ENCODE measurements at places on chromosomes 1 and 21.

DNA sequence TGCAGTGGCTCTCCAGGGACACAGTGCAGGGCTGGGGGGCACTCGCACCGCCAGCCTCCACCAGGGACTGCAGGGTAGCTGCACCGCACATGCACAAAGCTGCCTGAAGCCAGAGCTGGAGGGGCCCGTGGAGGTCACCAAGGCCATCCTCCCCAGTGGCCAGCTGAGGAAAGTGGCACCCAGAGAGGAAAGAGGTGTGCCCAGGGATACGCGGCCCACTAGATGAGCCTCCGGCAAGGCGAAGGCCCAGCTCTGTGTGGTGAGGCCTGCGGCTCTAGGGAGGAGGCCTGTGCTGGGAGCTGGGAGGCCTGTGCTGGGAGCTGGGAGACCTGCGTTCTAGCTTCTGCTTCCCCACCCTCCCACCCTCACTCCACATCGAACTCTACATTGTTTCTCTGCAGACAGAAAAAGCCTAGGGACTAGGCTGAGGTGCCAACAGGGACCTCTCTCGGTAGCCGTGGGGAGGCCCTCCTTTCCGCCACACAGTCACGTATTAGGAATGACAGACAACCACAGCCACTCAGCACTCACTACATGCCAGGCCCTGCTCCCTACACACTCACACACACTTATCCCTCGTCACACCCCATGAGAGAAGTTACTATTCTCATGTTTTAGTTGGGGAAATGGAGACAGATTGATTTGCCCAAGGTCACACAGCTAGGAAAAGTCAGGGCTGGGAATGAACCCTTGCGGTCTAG is 921 bp upstream of the ASCL5 start:
- DNase-seq, result no peak

DNA sequence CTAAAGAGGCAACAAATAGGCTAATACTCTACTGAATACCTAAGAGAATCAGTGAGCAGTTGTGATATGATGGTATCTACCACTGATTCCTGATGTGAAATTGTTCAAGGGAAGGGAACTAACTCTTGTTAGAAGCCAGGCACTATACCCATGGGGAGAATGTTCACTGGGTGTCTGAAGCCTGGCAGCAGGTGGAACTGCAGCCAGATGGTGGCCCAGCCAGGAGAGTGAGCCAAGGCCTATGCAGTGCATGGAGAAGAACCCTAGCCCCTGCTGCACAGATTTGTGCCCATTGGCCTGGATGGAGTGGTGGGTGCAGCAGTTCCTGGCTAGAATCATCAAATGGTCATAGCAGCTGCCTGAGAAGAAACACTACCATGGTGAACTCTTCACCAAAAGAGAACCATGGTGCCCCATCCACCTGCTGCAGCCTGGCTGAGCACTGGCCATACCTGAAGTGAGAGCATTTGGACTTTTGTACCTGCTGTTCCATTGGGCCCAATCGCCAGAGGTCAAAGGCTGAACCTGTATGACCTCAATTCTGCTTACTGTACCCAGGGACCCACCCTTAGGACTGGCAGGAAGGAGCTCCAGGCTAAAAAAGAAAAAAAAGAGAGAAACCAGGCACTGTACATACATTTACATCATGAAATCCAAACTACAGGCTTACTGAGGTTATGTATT is 118.8 kb upstream of the IVNS1ABP start:
- DNase-seq, result no peak

DNA sequence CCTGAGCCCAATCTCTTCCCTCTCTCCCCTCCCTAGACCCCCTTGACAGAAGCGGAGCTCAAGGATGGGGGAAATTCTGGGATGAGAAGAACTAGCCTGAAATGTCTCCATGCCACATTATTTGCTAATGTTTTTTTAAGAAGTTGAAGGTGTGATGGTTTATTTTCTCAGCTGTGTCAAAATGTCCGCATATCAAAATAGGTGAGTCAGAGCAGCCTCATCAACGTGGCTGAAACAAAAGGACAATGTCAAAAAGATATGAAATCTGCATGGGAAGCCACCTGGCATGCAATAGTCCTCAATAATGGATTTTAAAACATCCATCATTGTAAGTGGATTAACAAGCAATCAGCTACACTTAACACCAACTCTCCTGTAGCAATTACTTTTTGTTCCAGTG is 101.4 kb downstream of the BEND5 start:
- DNase-seq, result no peak

GRCh38 chr1:207191061-207191460 is 87.0 kb downstream of the C4BPA start:
- DNase-seq, result no peak

GRCh38 chr21:45818276-45818903 is 163.2 kb upstream of the COL6A1 start:
- DNase-seq, result no peak

DNA sequence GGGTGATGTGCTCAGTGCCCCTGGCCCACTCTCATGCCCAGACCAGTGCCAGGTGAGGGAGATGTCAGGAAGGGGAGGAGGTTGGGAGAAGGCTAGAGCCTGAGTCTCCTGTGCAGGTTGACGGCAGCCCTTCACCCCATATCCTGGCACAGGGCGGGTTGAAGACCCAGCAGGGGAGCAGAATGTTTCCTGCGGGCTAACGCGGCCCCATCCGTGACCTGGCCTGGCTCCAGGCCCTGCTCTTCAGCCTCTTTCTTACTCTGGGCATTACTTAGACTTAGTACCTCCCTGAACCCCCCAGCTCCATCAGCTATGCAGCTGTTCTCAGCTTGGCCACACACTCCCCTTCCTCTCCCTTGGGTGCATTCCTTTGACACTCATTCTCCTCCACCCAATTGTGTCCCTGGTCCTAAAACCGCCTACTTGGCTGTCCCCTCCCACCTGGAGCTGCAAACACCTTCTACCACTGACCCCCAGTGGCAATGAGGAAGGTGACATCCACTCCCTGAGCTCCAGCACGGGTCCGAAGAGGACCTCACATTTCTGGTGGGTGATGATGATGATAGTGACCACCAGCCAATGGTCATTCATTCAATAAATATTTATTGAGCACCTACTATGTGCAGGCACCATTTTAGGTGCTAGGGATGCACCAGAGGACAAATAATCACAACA is 179.0 kb downstream of the PTPRU start:
- no peak for DNase-seq

DNA sequence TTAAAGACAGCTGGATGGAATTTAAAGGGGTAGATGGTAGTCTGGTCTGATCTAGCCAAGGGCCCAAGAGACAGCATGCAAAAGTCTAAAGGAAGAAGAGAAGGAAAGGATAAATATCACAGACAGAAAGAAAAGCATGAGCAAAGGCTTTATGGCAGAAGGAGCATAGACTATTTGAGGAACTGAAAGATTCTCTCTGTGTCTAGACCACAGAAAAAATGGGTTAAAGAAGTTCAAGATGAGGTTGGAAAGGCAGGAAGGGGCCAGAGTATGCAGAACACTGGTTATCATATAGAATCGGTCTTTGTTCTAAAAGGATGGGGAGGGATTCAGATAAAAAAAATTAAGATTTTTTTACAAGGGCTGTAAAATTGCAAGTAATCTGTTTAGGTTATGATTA is 136.8 kb upstream of the SGIP1 start:
- DNase-seq, result no peak

DNA sequence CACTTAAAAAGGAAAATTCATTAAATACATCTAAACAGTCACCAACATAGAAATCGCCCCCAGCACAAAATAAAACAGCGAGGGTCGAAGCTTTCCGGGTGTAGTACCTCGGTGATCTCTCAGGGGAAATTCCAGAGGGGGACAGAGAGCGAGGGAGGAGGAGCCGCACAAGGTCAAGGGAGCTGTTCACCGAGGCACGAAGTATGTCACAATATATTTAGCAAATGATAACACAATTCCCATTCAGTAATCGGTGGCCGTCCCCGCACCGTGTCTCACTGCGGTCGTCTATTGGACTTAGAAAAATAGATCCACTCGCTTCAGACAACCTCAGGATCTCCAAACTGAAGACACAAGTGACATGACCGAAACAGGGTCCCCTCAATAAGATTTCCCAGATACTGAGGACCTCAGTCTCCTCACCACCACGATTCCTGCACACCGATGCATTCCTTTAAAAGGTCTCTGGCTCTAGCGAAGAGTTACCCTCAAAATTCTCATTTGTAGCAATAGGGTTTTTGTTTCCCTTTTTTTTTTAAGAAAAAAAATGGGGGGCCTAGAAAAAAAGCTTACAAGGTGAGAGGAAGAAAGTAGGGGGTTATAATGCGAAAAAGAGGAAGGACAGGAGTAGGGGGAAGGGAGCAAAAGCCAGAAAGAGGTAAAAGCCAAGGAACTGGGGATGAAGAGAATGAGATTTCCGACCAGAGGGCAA is 1.1 kb downstream of the LPGAT1 start:
- DNase-seq, result no peak

DNA sequence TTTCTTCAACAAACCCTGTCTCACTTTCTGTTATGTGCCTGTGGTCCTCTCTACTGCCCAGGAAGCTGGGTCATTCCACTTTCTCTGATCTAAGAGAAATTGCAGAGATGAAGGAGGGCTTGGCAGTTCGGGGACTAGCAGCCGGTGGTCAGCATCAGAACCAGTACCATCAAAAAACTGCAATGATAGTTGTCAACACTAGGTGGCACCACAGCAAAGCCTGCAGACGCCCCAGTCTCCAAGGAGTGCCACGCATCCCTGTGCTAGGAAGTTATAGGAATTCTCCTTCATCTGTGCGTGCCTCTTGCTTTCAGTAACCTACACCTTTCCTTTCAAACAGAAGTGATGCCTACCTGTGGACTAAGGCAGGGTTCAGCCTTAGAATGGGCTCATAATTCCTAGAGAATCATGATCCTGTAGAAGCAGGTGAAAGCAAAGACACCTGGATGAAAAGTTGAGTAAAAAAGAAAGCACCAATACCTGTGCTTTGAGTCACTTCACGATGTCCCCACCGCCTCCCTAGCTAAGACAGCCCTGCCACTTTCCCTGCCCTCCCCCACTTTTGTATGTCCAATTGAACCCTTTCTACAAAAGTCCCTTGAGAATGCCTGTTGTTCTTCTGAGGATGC is 129.2 kb downstream of the ADAMTS1 start:
- peak; percentile 3 for DNase-seq

DNA sequence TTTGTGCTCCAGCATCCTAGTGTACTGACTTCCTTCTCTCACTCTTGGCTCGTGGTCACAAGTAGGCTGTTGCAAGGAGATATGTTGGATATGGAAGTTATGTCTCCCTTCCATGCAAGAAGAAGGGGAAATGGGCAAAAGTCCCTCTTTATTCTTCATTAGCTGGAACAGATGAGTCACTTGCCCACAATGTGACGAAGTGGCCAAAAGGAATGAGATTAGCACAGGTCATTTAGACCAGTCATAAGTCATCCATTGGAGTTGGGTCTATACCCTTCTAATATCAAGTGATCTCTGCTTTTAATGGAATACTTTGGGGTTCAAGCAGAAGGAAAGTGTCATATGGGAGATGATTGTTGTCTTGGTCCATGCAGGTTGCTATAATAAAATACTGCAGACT is 91.2 kb upstream of the NGF start:
- no peak for DNase-seq

DNA sequence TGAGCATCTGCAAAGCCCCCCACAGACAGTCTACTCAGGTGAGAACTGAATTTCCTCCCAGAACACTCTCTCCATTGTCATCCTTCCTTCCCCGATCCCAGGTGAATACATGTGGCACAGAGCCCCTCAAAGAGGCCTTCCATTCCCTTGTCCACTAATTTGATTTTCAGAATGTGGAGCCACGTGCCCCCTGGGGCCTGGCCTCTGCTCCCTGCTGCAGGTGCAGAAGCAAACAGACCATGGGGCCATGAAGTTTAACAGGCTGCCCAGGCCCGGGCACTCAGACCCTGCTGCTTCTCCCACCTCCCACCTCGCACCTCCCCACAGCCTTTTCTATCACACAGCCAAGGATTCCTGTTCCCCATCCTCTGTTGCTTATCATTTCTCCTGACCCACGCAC is 243.8 kb upstream of the RAB4A start:
- no peak for DNase-seq

GRCh38 chr1:162703708-162704107 is 71.4 kb downstream of the DDR2 start:
- no peak for DNase-seq

- DNase-seq, result no peak
These were observed 12.2 kb downstream of the PLEKHO1 start for GRCh38 chr1:150161747-150162581.

GRCh38 chr1:27634985-27635367 is at the start of gene FGR:
TSS of gene FGR (minus strand) at chr1:27635185. CDS start at chr1:27623916, 11,269 bp downstream.
- no peak for DNase-seq

DNA sequence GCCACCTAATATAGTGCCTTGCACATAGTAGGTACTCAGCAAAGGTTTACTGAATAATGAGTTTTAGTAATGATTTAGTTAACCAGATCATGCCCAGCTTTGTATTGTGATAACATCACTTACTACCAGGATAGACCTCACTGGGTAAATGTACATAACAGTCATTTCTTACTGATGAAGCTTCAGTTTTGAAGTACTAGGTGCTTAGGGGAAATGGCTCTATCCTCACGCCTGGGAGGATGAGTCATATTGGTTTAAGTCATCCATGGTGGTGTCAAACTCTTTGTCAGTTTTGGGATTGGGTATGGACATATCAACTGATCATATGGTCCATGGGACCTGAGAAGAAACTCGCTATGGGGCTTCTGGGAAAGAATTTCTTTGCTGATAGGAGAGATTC is 90.6 kb upstream of the USP24 start:
- no peak for DNase-seq

DNA sequence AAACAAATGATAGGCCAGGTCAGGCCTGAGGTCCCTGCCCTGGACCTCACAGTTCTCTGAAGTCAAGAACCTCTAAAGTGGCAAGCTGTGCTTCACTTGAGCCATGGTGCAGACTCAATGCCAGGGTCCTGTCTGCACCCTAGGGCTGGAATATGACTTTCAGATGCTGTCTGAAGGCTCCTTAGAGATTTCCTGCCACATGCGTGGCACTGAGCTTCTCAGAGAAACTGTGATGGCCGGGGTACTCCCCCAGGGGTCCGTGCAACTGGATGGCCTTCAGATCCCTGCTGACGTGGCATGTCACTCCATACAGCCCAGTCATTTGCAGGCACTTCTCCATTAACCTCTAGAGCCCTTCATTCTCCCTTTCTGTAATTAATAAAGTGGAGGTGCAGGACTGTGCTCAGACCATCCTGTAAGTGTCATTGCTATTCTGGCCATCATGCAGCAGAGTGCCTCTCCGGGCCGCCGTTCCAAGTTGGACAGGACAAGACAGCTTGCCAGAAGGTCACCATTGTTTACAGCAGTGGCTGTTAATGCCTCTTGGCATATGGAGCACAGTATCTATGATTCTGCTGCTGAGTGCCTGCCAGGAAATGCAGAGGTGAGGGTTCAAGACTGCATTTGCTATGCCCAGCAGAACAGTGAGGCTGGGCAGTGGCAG is 205.1 kb upstream of the COA6 start:
- no peak for DNase-seq
